Esophagus squamous epithelium (tissue), 5 donors: ENCODE measurements at places on chromosomes 11 and 22.

DNA sequence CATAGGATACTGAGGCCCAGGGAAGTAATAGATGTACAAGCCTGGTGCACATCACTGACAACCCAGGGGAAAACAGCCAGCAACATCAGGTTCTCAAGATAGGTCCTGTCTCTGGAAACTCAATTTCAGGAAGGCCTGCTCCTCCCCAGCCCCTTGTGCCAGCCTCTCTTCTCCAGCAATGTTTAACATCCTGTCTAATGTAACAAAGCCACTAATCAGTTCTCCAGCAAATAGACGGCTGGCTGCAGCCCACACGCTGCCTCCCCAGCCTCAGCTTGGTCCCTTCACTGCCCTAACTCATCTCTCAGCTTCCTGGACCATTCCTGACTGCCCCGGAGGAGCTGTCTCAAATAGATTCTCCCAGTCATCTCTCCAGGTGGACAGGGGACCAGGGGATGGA is 37.8 kb downstream of the RPL27A start:
- peaks cover 55% of the 10 kb centered on the region for H3K4me1 ChIP-seq
- H3K36me3 ChIP-seq: no peaks in the 10 kb centered on the region
- H3K27me3 ChIP-seq: no peaks in the 10 kb centered on the region
- DNase-seq: no peak

- no peaks in the 10 kb centered on the region for H3K27me3 ChIP-seq
- no peaks in the 10 kb centered on the region for H3K36me3 ChIP-seq
- no peak overlapping the region for H3K4me3 ChIP-seq
- H3K27ac ChIP-seq: no peak overlapping the region
- no peak for DNase-seq
Measured at GRCh38 chr11:89327885-89328284, 150.2 kb downstream of the TYR start.

DNA sequence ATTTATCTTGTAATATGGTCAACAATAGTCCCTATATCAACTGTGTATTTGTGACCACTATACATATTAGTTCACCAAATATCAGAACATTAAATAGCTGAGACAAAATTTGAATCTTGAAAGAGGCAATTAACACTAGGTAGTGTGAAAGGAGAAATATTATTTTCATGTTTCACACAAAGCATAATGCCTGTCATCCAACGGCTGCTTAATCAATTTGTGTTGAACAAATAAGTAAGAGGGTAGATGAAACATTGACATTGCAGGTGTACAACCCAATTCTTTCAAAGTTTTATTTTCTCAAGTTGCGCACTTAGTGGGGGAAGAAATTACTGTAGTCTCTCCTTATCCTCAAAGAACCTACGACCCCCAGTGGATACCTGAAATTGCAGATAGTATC is 3.4 kb upstream of the OR8I2 start:
- no peaks in the 10 kb centered on the region for H3K27me3 ChIP-seq
- H3K27ac ChIP-seq: no peak overlapping the region
- H3K4me3 ChIP-seq: no peak overlapping the region
- no peak for DNase-seq

DNA sequence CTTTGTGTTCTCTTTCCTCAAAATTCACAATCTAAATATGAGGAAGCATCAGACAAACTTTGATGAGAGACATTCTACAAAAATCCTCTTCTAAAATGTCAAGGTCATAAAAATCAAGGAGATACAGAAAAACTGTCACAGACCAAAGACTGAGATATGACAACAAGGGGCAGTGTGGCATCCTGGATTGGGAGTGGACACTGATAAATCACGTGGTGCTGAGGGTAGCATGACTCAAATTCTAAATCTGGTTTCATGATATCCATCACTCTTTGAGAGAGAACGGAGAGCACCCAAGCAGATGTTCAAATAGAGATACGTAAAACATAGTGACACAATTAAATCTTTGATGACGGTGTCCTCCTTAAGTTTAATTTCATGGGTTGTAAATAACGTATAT is 13.0 kb upstream of the CARD18 start:
- no peaks in the 10 kb centered on the region for H3K4me1 ChIP-seq
- no peak for DNase-seq
- no peak overlapping the region for H3K4me3 ChIP-seq
- no peaks in the 10 kb centered on the region for H3K36me3 ChIP-seq

DNA sequence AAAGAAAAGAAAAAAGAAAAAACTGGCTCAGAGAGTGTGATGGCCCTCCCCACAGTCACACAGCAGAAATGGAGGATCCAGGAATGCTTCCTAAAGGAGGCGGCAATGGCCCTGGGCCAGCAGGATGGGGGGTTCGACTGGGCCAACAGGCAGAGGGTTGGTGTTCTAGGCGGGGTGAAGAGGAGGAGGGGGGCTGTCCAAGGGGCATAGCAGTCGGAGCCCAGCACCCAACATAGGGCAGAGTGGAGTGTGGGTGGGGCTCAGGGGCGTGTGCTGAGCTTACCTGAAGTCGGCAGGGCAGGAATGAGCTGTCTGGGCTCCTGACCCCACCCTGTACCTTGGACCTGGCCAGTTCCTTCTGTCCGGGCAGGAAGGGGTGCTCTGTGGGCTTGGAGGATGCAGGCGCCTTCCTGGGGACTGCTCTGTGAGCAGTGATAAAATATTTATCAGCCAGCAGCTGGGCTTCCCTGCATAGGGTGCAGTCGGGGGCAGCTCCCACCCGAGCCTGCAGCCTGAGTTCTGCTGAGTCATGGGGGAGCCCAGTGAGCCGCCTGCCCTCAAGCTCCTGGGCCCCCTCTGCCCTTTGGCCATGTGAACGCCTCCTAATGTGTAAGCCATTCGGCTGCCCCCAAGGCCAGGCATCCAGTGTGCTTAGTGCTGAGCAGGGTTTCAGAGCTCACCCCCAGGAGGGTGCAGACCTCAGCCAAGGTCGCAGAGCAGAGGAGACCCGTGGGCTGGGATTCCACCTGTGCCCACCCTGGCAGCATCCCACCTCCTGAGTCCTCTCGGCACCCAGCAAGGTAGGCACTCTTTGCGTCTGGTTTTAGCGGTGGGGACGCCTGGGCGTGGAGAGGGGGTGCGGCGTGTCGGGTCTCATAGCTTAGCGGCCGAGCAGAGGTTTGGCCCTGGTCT is 25.3 kb upstream of the PRR5 start:
- no peak overlapping the region for H3K27ac ChIP-seq
- H3K4me1 ChIP-seq: peaks cover 33% of the 10 kb centered on the region
- H3K36me3 ChIP-seq: no peaks in the 10 kb centered on the region
- H3K4me3 ChIP-seq: no peak overlapping the region

DNA sequence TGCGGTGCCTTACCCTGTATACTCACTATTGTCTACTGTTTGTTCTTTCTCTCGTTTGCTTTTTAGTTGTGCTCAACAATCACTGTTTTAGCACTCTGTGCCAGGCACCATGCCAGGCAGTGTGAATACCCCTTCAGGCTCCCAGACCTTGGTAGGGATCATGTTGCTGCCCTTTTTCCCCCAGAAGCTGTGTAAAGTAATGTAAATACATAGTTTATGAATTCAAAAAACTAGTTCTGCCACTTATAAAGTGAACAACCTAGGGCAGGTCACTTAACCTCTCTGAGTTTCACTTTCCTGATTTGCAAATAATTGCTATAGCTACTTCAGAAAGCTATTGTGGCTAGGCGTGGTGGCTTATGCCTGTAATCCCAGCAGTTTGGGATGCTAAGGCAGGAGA is 81.0 kb upstream of the CTSC start:
- DNase-seq: no peak
- peaks cover 47% of the 10 kb centered on the region for H3K4me1 ChIP-seq
- H3K4me3 ChIP-seq: no peak overlapping the region
- H3K27ac ChIP-seq: peak overlapping the region; percentile 10

DNA sequence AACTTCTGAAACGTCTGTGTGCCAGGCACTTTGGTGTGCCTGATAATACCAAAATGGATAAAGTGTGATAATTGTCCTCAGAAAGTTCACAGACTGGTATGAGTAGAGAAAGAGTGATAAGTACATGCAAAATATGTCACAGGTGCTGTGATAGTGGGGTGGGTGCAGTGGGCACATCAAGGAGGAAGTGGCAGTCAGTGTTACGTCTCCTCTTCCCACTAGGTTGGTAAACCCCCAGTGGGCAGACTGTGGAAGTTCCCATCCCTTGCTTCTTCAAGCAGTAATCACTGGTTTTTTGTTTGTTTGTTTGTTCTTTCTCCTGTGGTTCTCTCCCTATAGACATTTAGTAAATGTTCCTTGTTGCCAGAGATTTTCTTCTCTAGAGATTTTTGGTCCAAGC is 5.4 kb downstream of the RNF121 start:
- no peak overlapping the region for H3K27ac ChIP-seq
- peaks cover 41% of the 10 kb centered on the region for H3K4me1 ChIP-seq
- no peak overlapping the region for H3K4me3 ChIP-seq
- DNase-seq: no peak

- no peaks in the 10 kb centered on the region for H3K27me3 ChIP-seq
- DNase-seq: no peak
- no peak overlapping the region for H3K27ac ChIP-seq
- H3K4me1 ChIP-seq: no peaks in the 10 kb centered on the region
Measured at GRCh38 chr11:2726964-2727363, 27.2 kb upstream of the KCNQ1OT1 start.

DNA sequence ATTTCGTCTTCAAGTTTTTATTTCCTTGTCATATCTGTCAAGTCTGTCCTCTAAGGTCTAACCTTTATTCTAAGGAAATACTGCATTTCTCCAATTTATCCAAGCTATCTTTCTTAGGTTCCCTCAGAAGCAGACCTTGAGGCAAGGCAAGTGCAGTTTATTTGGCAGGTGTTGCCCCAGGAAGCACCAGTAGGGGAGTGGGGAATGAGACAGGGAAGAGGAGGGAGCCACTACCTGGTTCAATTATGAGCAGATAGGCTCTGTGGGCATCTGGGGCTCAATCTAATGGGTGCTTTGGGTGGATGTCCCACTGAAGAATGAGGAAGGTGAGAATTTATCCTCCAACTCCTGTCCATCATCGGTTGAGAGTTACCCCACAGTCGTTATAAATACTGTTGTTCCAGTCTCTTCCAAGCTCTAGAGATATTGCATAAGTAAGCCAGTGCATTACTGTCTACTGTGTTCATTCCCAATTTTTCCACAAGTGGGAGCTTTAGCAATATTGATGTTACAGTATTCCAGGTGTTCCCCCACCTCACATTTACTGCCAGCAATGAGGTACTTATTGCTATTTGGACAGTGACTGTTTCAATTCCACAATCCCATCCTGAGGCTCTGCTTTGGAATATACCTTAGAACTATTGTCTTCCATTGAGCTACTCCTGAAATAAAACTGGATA is 154.9 kb upstream of the CEP126 start:
- H3K4me1 ChIP-seq: no peaks in the 10 kb centered on the region
- no peaks in the 10 kb centered on the region for H3K27me3 ChIP-seq
- H3K27ac ChIP-seq: no peak overlapping the region
- H3K36me3 ChIP-seq: no peaks in the 10 kb centered on the region
- DNase-seq: no peak

- H3K4me3 ChIP-seq: no peak overlapping the region
- H3K27me3 ChIP-seq: no peaks in the 10 kb centered on the region
- H3K27ac ChIP-seq: no peak overlapping the region
Measured at GRCh38 chr11:44624761-44625221, 59.3 kb downstream of the CD82 start.

DNA sequence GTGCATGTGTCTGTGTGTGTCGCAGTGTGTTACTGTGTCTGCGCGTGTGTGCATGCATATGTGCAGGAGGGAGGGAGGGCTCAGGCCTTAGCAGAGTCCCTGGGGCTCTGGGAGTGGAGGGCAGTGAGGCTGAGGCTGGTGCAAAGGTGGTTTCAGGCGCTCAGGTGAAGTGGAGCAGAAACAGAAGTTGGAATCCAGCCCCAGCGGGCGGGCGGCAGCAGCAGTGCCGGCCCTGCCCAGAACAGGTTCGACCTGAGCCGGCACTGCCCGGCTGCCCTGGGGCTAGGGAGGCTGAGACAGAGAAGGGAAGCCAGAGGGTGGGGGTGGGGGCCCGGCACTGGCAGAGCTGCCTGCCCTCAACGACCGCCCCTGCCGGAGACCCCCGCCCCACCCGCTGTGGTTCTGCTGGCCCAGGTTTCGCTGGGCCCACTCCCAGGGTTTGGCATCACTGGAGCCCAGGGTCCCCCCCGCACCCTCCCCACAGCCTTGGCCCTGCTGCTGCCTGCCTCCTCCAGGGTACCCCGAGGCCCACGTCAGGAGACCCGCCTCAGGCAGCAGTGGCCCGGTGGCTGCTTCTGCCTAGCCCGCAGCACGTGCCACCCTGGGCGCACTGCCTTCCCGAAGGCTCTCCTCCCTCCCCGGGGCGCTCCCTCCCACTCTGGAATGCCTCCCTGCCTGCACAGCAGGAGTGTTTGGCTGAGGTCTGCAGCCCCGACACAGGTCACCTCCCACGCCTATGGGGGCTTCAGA is 13.3 kb downstream of the ASCL2 start:
- no peak for DNase-seq
- H3K27ac ChIP-seq: peak overlapping the region; percentile 88
- H3K36me3 ChIP-seq: no peaks in the 10 kb centered on the region
- no peaks in the 10 kb centered on the region for H3K27me3 ChIP-seq
- no peaks in the 10 kb centered on the region for H3K4me1 ChIP-seq

DNA sequence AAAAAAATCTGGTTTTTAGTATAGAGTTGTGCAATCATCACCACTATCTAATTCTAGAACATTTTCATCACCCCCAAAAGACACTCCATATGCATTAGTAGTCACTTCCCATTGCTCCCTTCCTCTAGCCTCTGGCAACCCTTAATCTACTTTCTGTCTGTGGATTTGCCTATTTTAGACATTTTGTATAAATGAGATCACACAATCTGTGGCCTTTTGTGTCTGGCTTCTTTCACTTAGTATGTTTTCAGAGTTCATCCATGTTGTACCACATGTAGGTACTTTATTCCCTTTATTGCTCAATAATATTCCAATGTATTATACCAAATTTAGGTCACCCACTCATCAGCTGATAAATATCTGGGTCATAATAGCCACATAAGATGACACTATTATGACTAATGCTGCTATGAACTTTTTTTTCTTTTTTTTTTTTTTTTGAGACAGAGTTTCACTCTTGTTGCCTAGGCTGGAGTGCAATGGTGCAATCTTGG is 67.5 kb upstream of the SCUBE2 start:
- H3K36me3 ChIP-seq: peaks cover 11% of the 10 kb centered on the region
- H3K27me3 ChIP-seq: no peaks in the 10 kb centered on the region
- H3K4me3 ChIP-seq: no peak overlapping the region
- no peak for DNase-seq

GRCh38 chr22:45526281-45526680 is 23.6 kb downstream of the FBLN1 start:
- H3K4me3 ChIP-seq: no peak overlapping the region
- peaks cover 33% of the 10 kb centered on the region for H3K36me3 ChIP-seq
- peaks cover 98% of the 10 kb centered on the region for H3K4me1 ChIP-seq
- peak overlapping the region; percentile 91 for H3K27ac ChIP-seq
- DNase-seq: no peak
- H3K27me3 ChIP-seq: no peaks in the 10 kb centered on the region

- no peaks in the 10 kb centered on the region for H3K36me3 ChIP-seq
- H3K4me3 ChIP-seq: peak overlapping the region; percentile 65
- H3K27ac ChIP-seq: no peak overlapping the region
- peaks cover 10% of the 10 kb centered on the region for H3K4me1 ChIP-seq
Measured at GRCh38 chr11:8017894-8018483, 30.9 kb downstream of the EIF3F start.
